Astrocyte of the cerebellum (primary cell): ENCODE measurements at places on chromosomes 1 and 21.

- no peak for DNase-seq
These were observed 140.6 kb downstream of the RERE start for GRCh38 chr1:8676813-8677212.

GRCh38 chr1:215277532-215277931 lies 195.0 kb downstream of the KCNK2 start:
- no peak for DNase-seq

DNA sequence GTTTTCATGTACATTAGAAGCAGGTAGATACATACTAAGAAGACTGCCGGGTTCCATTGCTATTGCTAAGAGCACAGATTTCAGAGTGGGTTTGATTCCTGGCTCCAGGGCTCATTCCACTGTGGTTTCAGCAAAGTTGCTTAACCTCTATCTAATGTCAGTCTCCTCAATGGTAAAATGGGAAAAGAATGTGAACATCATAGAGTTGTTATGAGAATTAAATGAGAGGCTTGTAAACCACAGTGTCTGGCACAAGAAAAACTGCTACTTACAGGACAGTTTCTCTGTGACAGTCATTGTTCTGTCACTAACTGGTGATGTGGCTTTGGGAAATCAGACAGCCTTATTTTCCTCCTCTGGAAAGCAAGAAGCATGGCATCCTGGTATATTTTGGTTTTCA lies 10.7 kb upstream of the PLXNA2 start:
- peak; percentile 70 for DNase-seq

DNA sequence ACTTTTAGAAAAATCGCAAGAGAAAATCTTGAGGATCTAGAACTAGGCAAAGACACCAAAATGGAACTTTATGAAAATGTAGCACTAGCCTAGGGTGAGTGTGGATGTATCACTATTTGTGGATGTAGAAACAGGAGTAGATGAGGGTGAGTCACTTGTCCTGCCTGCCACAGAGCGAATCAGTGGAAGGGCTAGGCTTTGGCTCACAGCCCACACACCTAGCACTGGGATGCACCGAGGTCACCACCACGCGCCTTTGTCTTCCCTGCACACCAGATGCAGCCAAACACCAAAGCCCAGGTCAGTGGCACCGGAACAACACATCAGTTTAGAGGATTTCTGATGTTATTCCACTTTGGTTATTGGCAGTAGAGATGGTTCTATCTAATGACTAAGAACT lies 38.2 kb downstream of the PKNOX1 start:
- no peak for DNase-seq

- no peak for DNase-seq
These were observed 54.6 kb upstream of the POU3F1 start for GRCh38 chr1:38101037-38101785.

DNA sequence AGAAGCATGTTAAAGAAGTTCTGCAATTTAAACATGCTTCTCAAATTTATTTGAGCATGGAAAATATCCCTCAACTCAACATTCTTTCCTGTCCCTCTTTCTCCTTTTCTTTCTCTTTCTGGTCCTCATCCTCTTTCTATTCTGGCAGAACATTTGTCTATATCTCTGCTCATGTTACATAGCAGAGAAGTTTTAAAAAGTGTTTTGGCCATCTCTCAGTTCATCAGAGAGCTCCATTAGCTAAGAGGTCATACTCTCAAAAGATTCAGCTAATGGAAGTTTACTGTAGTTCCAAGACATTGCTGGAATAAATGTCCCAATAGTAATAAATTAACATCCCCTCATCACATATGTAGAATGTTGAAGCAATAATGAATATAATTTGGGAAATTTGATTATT lies 53.5 kb downstream of the XCL2 start:
- DNase-seq, result no peak

- no peak for DNase-seq
These were observed 97.9 kb upstream of the MARK1 start for GRCh38 chr1:220430059-220430458.

- DNase-seq, result no peak
These were observed 69.3 kb downstream of the MIS18A start for GRCh38 chr21:32209580-32209979.

- no peak for DNase-seq
These were observed 6.9 kb downstream of the PDPN start for GRCh38 chr1:13590486-13590885.

- no peak for DNase-seq
These were observed 587 bp downstream of the SCNM1 start for GRCh38 chr1:151166505-151166956.

DNA sequence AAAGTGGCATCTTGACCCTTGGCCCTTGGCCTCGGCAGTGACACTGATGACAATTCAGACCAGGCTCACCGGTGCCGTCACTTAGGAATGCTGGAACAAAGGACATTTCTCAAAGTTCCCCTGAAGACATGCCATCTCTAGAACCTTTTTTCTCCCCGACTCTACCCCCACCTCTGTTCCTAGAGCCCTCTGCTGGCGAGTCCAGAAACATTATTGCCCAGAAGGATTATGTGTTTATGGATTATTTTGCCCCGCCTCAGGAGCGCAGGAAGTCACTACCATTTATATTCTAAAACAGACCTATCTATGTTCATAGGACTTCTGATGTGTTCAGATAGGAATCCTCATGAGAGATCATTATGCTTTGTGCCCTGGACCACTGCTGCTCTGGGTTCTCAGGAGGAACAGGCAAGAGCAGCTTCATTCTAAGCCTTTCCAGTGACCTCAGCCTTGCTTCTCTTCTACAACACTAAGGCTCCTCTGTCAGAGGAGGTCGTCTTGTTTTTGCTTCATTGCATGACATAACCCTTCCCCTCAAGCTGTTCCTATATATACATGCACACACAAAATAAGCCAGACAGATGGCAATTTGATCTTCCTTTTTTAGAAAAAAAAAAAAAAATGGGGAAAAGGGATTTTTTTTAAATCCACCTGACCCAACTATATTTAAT lies 12.4 kb upstream of the SHISA4 start:
- no peak for DNase-seq

DNA sequence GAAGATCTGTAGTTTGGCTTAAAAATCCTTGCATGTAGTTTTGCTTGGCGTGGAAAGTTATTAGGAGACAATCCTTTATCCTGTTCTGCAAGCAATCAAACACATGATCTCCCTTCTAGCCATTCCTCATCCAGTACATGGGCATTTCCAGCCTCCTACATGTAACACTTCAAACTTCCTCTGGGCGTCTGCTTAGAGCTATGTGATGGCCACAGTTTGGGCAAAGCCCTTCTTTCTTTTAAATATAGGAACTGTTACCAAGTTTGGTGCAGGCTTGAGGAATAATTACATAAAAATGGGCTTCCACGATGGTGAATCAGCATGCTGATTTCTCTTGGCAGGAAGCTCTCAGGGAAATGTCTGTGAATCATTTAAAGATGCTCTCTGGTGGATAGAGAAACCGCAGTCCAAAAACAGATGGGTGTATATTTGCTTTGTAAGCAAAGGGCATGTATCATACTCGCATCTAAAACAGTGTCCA lies 176.9 kb upstream of the FMN2 start:
- DNase-seq, result peak; percentile 39

- DNase-seq, result no peak
These were observed 729.5 kb upstream of the ADGRL2 start for GRCh38 chr1:81071072-81071858.

DNA sequence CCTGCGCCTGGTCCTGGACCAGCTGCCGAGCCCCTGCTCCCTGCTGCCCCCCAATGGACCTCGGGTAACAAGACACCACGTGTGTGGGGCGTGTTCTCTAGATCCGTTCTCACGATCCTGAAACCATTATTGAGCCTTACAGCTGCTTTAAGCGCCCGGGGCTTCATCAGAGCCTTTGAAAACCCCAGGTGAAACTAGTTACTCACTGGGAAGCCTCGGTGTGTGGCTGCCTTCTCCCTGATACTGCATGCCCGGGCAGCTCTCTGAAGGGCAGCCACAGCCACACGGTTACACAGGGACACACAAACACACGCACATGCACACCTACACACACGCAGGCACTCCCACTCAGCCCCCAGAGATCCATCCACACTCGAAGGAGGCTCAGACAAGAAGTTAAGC lies 5.3 kb downstream of the HES2 start:
- no peak for DNase-seq

DNA sequence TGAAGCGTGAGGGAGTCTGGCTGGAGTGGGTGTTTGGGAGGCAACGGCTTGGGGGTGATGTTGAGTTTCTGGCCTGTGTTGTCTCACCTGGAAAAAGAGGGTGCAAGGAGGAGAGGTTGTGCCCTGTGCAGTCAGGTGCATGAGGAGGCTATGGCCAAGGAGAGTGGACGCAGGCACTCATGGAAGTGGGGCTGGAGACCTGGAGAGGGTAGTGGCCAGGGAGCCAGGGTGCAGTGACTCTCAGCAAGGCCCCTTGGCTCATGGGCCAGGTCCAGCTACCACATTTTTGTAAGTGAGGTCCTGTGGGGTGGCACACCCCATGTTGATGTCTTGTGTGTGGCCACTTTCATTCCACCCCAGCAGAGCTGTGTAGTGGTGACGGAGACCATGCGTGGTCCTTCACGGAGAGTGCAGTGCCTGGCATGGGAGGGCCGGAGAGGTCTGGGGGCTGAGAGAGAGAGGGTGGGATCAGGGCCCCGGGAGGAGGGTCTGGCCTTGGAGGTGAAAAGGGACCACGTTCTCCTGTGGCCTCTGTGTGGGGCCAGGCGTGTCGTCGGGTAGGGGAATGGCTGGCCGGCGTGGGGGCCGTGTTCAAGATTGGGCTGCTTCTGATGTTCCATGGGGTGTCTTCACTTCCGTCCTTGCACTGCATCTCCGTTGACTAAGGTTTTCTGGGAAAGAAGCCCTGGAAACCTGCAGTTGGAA lies 6.1 kb downstream of the SNAP47 start:
- no peak for DNase-seq

GRCh38 chr1:39488793-39489566 lies 2.5 kb upstream of the BMP8A start:
- DNase-seq, result no peak

- DNase-seq, result no peak
These were observed 2.8 kb downstream of the CERS2 start for GRCh38 chr1:150971583-150972416.

DNA sequence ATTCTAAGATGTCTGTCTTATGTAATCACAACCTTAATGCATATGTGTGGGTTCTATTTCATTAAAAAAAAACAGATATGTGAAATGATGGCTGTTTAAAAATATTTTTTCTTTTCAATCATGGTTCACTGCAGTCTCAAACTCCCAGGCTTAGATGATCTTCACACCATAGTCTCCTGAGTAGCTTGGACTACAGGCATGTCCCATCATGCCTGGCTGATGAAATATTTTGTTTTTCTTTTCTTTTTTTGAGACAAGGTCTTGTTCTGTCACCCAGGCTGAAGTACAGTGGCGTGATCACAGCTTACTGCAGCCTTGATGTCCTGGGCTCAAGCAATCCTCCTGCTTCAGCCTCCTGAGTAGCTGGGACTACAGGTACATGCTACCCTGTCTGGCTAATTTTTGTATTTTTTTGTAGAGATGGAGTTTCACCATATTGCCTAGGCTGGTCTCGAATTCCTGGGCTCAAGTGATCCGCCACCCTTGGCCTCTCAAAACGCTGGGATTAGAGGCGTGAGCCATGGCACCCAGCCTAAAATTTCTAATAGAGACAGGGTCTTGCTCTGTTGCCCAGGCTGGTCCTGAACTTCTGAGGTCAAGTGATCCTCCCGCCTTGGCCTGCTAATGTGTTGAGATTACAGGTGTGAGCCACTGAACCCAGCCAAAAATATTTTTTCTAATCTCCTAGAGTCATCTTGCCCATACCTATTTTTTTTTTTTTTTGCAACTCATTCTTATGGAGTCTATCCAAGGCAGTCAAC lies 67.6 kb downstream of the GIPC2 start:
- DNase-seq, result no peak

DNA sequence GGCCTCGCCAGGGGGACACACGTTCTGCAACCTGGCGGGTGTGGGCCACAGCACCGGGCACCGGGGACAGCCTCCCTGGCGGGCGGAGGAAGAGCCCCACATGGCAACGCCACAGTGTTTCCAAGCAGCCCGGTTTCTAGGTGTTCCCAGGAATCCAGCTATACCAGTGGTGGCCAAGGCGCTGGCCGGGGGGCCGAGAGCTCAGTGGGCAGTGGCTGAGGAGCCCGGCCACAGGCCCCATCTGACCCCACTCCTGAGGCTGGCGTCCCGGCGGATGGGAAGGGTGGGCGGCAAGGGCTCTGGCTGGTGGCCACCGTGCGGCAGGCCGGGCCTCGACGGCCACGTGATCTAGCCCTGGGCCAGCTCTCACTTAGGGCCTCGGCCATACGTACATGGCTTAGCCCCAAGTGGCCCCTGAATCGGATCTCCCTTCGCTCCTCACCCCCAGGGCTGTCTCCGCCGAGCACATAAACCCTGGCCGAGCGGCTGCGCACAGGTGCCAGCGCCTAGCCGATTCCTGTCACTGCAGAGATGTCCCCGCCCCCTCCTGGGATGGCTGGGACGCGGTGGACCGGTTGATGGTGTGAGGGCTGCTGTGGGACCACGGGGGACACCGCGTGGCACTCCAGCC lies 68.7 kb downstream of the MORN1 start:
- DNase-seq, result peak; percentile 60

- no peak for DNase-seq
These were observed 135.1 kb downstream of the AK5 start for GRCh38 chr1:77416692-77417450.

- no peak for DNase-seq
These were observed 443.8 kb upstream of the USP24 start for GRCh38 chr1:55658917-55659316.

DNA sequence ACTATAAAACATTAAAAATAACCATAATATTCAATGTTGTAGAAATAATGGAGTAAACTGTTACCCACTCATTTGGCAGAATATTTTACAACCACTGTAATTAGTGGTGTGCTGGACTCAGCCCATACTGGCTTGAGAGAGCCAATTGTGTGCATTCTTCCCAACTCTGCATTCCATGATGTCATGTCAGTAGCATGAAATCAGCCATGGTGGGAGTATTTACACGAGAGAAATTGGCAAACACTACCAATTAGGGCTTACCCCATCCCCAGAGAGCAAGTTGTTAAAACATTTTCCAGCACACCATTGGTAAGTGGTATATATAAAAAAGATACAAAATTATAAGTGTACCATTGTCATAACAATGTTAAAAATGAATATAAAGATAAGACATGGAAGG lies 19.1 kb upstream of the QSOX1 start:
- no peak for DNase-seq
